ENCODE measurements at places on chromosomes 13 and 19. TPM values are rescaled to one million over a fixed set of nuclear protein-coding genes. Genes with fewer than 3 reads are reported as not detected.
A peak's percentile ranks its signal among the peaks of the same experiment; 100 is the strongest.

DNA sequence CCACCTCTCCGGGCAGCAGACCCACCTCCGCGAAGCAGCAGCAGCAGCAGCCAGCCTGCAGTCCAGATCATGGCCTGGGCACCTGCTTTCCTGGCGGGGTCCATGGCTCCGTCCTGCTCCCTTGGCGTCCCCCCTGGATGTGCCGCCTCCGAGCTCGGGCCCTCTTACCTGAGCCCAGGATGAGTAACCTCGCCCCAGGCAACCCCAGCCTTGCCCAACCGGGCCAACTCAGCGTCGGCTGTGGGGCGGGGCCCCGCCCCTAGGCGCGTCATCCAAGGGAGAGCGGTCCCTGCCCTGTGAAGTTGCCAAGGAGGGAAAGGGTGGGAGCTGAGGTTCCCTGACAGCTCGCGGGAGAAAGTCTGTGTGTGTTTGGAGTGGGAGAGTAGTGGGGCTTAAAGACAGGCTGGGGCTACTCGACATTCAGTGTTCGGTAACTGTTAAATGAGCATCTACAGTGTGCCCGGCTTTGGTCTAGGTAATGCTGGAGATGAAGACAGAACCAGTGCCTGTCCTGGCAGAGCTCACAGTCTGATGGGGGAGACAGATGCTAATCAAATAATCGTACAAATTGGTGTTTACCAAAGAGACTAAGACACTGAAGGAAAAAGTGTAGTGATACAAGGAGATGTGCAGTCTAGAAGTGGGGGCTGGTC, at the start of gene LYPD3:
TSS of gene LYPD3 (minus strand) at position 141 of the 653 bp plus-strand sequence. CDS start at position 104, 37 bp downstream.
- peak; percentile 93 for DNase-seq

- no peak for DNase-seq
These were observed 13.1 kb upstream of the MTIF3 start for GRCh38 chr13:27463500-27463899.

DNA sequence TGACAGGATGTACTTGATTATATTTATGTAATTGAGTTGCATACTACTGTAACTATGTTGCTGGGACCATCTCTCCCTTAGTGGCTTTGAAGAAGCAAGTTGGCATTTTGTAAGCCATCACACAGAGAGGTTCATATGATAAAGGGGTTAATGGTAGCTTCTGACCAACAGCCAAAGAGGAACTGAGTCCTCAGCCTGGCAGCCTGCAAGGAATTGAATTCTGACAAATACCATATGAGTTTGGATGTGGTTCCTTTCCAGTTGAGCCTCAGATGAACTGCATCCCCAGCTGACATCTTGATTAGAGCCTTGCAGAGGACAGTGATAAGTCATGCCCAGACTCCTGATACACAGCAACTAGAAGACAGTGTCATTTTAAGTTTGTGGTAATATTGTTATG, 8.6 kb upstream of the MYCBP2 start:
- no peak for DNase-seq

DNA sequence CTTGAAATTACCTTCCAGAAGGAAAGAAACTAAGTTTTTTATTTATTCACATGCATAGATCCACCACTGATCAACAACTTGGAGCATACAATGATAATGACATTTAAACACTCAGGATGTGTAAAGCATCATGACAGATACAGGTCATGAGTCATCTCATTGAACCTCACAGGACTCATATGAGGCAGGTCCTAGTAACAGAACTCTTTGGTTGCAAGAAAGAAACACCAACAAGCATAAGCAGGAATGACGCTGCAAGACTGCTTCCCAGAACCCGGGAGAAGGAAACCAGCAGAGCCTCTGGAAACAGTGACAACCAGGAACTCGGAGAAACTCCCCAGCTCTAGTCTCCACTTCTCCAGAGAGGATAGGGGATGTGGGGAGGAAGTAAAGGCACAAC, 60.8 kb upstream of the IPO5 start:
- DNase-seq, result peak; percentile 41

DNA sequence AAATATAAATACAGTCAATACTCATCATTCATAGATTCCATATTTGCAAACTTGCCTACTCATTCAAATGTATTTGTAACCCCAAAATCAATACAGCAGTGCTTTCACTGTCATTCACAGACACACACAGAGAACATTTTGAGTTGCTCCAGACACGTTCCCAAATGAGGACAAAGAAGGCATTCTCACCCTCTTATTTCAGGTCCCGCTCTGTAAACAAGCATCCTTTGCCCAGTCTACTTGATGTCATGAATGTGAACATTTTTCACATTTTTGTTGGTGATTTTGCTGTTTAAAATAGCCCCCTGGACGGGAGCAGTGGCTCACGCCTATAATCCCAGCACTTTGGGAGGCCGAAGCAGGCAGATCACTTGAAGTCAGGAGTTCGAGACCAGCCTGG, 15.5 kb downstream of the C19orf47 start:
- DNase-seq, result no peak

DNA sequence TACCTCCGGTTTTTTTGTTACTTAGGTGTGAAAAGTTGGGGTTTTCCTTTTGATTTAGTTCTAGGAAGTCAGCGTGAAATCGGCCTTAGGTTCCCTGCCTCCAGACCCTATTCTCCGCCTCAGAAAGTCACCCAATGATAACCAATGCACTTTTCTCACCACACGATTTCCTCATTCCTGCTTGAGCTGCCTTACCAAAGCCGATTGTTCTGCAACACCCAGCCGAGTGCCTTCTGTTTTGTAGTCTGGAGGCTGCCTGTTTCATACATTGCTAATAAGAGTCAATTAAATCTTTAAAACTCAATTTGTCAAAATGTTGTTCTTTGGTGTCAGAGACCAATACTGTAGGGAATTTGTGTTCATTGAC, 39.7 kb downstream of the GJA3 start:
- DNase-seq, result peak; percentile 50

The HSH2D gene
- 14.5 TPM for total RNA-seq

The PCDH20 gene
- 0.62 TPM for total RNA-seq

The MISP3 gene
- 7.8 TPM for total RNA-seq
